Activated naive CD4-positive, alpha-beta T cell treated with anti-CD3 and anti-CD28 coated beads, Interleukin-2, amount 50 U/mL, for 16 hours (primary cell): ENCODE measurements at places on chromosomes 1 and 21.

DNA sequence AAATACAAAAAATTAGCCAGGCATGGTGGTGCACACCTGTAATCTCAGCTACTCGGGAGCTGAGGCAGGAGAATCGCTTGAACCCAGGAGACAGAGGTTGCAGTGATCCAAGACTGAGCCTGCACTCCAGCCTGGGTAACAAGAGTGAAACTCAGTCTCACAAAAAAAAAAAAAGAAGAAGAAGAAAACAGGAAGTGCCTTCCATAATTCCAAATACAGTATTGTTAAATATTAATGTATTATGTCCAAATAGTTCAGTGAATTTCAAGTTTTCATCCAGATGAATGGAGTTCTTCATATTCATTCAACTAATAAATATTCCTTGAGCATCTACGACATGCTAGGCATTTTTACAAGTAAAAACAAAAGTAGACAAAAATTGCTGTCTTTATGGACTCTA is 33.3 kb downstream of the PLEKHO1 start:
- DNase-seq: no peak

- no peak for DNase-seq
These were observed 419.4 kb downstream of the NPHP4 start for GRCh38 chr1:5572794-5573193.

- no peak for DNase-seq
These were observed 30.0 kb downstream of the KNCN start for GRCh38 chr1:46521414-46521813.

DNA sequence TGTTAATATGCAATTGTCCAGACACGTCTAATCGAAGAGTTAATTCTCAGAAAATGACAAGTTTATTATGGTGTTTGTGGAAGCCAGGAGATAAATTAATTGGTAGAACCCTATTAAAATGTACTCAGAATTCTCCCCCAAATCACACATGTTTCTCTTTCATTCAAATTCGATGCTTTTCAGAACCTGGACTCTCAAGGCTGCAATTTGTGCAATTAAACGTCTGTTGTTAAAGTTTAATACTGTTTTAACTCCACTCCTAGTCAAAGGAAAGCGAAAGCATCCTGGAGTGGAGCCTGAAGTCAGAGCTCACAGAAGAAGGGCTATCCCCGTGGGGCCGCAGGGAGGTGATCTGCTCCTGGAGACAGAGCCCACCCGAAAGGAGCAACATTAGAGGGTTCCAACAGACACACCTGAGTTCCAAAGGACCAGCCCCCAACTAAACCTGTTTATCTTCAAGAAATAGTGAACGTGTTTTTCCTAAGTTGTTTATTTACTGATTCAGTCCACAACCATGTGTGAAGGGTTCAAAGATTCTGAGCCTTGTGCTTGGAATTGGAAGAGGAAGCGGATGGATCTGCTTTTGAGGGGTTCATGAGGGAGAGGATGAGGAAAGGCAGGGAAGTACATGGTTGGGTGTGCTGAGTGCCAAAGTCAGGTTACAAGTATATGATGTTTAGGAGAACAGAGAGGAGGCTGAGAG is 68.0 kb upstream of the AKT3 start:
- DNase-seq: no peak
